ENCODE measurements at places on chromosomes 4 and X. TPM values are rescaled to one million over a fixed set of nuclear protein-coding genes. Genes with fewer than 3 reads are reported as not detected.

DNA sequence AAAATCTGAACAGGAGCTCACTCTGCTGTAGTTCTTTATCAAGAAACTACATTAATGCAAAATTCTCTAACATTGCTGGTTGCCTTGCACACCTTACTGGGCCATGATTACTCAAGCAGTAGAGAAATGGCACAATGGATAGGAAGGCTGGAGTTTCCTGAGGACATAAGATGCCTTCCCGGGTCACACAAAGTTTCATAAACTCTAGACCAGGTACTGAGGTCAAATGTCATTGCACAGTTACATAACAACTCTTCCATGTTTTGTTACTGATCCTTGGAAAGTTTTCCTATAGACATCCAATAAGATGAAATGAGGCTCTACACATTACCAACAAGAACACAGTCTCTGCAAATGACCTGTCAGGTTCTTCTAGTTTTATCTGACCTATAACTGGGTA is 9.9 kb downstream of the TEC start:
- DNase-seq: no peak

DNA sequence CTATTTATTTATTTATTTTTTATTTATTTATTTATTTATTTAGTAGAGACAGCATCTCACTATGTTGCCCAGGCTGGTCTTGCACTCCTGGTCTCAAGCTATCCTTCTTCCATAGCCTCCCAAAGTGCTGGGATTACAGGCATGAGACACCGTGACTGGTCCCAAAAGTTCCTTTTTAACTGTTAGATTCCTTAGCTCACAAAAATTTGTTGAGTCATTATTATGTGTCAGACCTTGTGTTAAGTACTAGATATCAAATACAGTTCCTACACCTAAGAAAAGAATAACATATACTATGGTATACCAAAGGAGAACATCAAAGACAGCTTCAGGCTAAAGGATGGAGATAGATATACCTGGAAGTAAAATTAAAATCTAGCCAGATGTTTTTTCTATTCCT is 11.6 kb downstream of the FGA start:
- DNase-seq: no peak

GRCh38 chr4:89755220-89755619 is 81.7 kb downstream of the SNCA start:
- no peak for DNase-seq

- DNase-seq: no peak
These were observed 397.6 kb upstream of the TENM3 start for GRCh38 chr4:181845617-181846016.

- DNase-seq: no peak
These were observed 4.7 kb upstream of the SRPK3 start for GRCh38 chrX:153776120-153776599.

DNA sequence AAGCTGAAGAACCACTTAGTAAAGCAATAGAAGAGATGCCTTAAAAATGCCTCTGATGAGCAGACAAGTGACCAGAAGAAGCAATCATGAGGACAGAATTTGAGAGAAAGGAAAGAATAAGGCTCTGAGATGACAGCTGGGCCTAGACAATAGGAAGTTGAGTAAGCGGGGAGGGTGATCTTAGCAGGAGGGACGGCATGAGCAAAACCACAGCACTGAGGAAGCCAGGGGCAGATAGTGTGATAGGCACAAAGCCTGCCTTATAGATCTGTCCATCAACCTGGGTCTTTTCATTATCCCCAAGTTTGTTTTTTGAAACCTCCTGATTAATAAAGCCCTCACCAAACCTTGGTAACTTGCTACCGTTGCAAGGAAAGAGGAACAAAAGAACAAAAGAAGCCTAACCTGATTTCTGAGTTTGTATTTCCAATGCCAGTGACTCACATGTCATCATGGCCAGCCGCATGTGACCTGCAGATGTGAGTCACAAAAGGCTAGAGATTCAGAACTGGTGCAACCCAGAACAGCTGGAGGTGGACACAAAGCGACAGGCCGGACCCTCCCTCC is 55.7 kb upstream of the PPARGC1A start:
- DNase-seq: no peak

DCLK2 gene
- 0.46 TPM for total RNA-seq

IGSF1 gene
- not detected for total RNA-seq

UCP1 gene
- not detected for total RNA-seq

GLOD5 gene
- total RNA-seq: not detected

RBMXL3 gene
- total RNA-seq: not detected

Measured in activated T-cell treated with anti-CD3 and anti-CD28 coated beads, Interleukin-2, amount 50 U/mL, for 72 hours (primary cell).